Activated naive CD8-positive, alpha-beta T cell treated with anti-CD3 and anti-CD28 coated beads for 36 hours (primary cell): ENCODE measurements at places on chromosomes 7 and 10. TPM values are rescaled to one million over a fixed set of nuclear protein-coding genes. Genes with fewer than 3 reads are reported as not detected.

- DNase-seq, result peak; percentile 99
- peak within 1 kb of the TSS; percentile 97 for H3K4me3 ChIP-seq
- peak within 1 kb of the TSS; percentile 96 for H3K27ac ChIP-seq
- H3K36me3 ChIP-seq, result peaks cover 34% of the 10 kb centered on the region
- no peaks in the 10 kb centered on the region for H3K27me3 ChIP-seq
Observed at GRCh38 chr7:74254129-74254857, at the start of gene RFC2. RFC2 (minus strand) TSS chr7:74254399; CDS start chr7:74254383, 16 bp downstream.

GRCh38 chr10:11104772-11105675 lies 87.4 kb downstream of the CELF2 start:
- no peak for DNase-seq
- no peaks in the 10 kb centered on the region for H3K27me3 ChIP-seq
- H3K4me3 ChIP-seq, result no peak overlapping the region
- H3K4me1 ChIP-seq, result peaks cover 14% of the 10 kb centered on the region

- H3K36me3 ChIP-seq, result peaks cover 4% of the 10 kb centered on the region
Observed at GRCh38 chr10:99609186-99609585, 11.1 kb downstream of the SLC25A28 start.

Gene MCM7
- total RNA-seq, result 476 TPM

DNA sequence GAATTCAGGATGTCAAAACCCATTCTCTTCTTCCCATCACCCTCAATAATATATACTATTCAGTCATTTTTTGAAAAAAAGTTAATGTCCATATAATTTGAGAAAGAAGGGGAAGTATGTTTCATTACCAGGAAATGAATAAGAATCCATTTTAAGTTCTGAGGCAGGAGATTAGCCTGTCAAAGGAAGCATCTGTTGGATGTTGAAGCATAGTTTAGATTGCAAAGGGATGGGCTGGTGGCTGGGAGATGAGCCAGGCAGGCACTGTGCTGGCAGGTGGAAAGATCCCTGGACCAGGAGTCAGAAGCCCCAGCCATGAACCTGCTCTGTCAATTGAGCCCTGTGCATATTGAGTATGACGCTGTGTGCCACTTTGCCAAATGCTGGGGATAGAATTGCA lies 48.4 kb upstream of the CRTAC1 start:
- no peaks in the 10 kb centered on the region for H3K4me1 ChIP-seq
- peaks cover 8% of the 10 kb centered on the region for H3K27me3 ChIP-seq
- no peak for DNase-seq

DNA sequence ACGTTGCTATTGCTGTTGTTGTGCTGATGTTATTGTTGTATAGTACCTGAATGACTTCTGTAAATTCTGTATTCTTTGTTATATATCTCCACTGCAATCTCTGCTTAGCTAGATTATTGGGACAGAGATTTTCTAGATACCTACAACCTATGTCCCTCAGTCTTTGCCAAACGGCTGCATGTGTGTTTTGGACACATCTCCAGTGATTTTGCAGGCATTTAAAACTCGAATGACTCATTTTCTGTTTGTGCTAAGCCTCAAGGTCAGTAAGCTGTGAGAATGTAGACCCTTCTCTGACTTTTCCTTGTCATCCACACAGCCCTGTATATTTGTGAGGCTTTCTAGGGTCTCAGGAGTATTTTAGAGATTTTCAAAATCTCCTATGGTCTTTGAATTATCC lies 410.7 kb downstream of the POM121L12 start:
- H3K4me1 ChIP-seq, result no peaks in the 10 kb centered on the region
- no peak for DNase-seq
- H3K4me3 ChIP-seq, result no peak overlapping the region
- no peaks in the 10 kb centered on the region for H3K27me3 ChIP-seq
- no peak overlapping the region for H3K27ac ChIP-seq
